Left lung (tissue), 14 donors: ENCODE measurements at places on chromosomes 5 and 9. TPM values are rescaled to one million over a fixed set of nuclear protein-coding genes. Genes with fewer than 3 reads are reported as not detected.

GRCh38 chr5:31783086-31783645 is 144.2 kb downstream of the PDZD2 start:
- DNase-seq: no peak

GRCh38 chr5:101543780-101544179 is 640.7 kb upstream of the ST8SIA4 start:
- DNase-seq: no peak

DNA sequence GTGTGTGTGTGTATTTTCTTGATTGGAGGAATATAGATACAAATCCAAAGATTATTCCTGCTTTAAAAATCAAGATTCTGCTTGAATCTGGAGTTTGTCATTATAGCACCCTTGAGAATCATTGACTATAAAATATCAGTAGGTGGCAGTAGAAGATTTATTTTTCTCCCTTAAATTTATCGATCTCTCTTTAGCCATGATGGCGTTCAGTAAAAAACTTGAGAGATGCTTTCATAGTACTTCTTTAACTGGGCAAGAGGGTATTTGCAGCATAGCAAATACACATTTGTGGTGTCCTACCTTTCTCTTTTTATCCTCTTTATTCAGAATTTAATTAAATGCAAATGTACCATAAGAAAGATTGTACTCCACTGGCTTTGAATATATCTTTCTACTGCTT is 307.7 kb downstream of the ADGRV1 start:
- no peak for DNase-seq

The P4HA2 gene
- polyA plus RNA-seq: 34.1 TPM

The RASGRF2 gene
- polyA plus RNA-seq: 3.0 TPM

DNA sequence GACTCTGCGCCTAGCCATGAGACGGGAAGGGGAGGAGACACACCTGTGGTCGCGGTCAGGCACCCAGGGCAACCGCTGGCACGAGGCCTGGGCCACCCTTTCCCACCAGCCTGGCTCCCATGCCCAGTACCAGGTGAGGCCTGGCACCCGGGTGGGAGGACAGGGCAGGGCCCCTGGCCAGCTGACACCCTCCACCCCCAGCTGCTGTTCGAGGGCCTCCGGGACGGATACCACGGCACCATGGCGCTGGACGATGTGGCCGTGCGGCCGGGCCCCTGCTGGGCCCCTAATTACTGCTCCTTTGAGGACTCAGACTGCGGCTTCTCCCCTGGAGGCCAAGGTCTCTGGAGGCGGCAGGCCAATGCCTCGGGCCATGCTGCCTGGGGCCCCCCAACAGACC is 5.0 kb downstream of the MAMDC4 start:
- DNase-seq: no peak

GRCh38 chr9:21576331-21577189 is 94.4 kb upstream of the IFNE start:
- no peak for DNase-seq

- DNase-seq: no peak
Observed at GRCh38 chr5:10501554-10502075, 59.9 kb downstream of the ROPN1L start.

The CREB3 gene
- polyA plus RNA-seq: 37.2 TPM

DNA sequence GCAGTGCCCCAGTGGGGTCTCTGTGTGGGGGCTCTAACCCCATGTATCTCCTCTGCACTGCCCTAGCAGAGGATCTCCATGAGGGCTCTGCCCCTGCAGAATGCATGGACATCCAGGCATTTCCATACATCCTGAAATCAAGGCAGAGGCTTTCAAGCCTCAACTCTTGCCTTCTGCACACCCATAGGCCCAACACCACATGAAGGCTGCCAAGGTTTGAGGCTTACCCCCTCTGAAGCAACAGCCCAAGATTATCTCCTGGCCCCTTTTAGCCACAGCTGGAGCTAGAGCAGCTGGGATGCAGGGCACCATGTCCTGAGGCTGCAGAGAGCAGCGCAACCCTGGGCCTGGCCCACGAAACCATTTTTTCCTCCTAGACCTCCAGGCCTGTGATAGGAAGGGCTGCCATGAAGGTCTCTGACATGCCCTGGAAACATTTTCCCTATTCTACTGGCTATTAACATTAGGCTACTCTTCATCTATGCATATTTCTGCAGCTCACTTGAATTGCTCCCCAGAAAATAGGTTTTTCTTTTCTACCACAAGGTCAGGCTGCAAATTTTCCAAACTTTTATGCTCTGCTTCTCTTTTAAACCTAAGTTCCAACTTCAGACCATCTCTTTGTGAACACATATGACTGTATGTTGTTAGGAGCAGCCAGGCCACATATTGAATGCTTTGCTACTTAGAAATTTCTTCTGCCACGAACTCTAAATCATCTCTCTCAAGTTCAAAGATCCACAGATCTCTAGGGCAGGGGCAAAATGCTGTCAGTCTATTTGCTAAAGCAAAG is 18.4 kb downstream of the NR3C1 start:
- DNase-seq: no peak

GRCh38 chr5:144329681-144330080 is 159.0 kb downstream of the KCTD16 start:
- no peak for DNase-seq

The PCDHB5 gene
- polyA plus RNA-seq: 12.5 TPM

- DNase-seq: no peak
Observed at GRCh38 chr5:111859533-111860270, 102.7 kb upstream of the NREP start.

- no peak for DNase-seq
Observed at GRCh38 chr5:168147568-168148360, 143.7 kb upstream of the WWC1 start.

The SERF1A gene
- polyA plus RNA-seq: 7.5 TPM

DNA sequence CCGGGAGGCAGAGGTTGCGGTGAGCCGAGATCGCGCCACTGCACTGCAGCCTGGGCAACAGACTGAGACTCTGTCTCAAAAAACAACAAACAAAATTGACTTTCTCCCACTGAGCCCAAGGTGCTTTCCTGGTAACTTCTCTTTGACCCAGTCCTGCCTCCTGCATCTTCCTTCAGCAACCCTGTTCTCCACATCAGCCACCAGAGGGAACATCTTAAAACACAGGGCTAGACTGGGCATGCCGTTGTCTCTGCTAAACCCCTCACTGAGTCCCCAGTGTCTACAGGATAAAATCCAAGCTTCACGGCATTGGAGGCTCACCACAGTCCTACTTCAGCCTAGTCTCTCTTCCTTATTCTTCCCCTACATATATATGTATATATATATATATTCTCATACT is 39.8 kb upstream of the KCNMB1 start:
- DNase-seq: no peak

DNA sequence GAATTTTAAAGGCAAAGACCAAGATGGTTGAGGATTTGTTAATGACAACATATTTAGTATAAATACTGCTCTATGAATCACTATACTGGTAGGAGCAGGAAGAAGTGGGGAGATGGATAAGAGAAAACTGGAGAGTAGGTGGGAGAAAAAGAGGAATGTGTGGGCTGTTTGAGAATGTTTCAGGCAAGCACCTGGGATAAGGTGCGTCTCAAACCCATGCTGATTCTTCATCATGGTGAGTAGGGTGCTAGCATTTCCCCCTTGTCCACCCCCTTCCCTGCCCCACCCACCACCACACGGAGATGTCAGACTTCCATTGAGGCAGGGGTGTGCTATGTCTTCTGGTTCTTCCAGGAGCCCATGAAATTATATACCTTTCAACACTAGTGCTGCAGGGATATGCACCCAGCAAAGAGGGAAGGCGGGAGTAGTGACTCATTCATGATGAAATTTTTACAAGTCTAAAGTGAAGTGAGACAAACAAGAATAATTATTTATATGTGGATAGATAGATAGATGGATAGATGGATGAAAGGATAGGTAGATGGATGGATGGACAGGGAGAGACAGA is 54.3 kb downstream of the MTX3 start:
- no peak for DNase-seq

The KIF24 gene
- 4.7 TPM for polyA plus RNA-seq

The FOXD4L5 gene
- 0.13 TPM for polyA plus RNA-seq

DNA sequence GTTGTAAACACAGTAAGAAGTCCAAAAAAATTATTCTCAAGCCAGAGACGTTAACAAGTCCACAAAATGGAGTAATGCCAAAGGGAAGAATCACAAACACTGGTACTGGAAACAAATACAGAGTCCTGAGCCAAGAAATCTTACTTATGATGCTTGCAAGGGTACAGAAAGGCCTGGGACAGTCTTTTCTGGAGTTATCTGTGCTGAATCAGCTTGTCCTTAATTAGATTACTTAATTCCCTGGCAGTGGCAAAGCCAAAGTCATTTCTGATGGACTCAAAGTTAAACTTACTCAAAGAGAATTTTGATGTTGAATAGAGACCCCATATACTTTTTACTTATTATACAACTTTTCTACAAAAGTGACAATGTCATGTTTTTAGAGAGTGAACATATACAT is 610.5 kb upstream of the ITGA1 start:
- DNase-seq: no peak

The PCDHA1 gene
- not detected for polyA plus RNA-seq

The SOHLH1 gene
- not detected for polyA plus RNA-seq

DNA sequence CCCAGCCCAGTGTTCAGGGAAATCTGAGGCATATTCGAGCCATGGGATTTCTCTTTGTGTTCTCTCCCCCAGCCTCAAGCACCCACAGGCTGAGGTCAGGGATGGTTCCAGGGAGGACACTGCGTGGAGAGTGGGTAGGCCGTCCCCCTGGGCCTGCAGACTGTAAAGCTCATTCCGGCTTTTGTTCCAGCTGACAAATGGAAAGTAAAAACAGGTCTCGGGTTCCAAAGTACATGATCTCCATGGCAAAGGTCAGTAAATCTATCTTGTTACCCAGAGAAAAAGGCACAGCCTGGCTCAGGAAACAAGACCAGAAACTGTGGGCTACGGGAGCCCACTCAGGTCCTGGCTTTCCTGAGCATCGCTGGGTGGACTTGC is 116.2 kb downstream of the ROR2 start:
- no peak for DNase-seq

DNA sequence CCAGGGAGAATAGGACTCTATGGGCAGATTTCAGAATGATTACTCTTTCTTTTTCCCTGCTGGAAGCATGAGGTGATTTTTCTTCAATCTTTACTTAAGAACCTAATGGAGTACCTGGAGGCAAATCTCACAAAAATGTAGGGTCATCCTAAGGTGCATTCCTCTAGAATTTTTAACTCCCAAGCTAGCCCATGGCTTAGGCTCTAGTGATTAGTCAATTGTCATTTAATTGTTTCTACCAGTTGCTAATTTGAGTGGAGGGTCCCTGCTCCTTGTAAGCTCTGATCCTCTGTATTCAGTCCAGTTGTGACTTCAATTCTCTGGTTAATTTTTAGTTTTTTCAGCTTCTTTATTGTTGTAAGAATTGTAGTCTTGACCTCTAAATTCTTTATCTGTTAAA is 467.0 kb downstream of the HTR1A start:
- no peak for DNase-seq
